ENCODE measurements at places on chromosomes 16 and 17.

- peaks cover 66% of the 10 kb centered on the region for H3K4me1 ChIP-seq
- DNase-seq: peak; percentile 72
- no peak overlapping the region for H3K4me3 ChIP-seq
Observed at GRCh38 chr17:27577884-27578717, 52.9 kb upstream of the LGALS9 start.

DNA sequence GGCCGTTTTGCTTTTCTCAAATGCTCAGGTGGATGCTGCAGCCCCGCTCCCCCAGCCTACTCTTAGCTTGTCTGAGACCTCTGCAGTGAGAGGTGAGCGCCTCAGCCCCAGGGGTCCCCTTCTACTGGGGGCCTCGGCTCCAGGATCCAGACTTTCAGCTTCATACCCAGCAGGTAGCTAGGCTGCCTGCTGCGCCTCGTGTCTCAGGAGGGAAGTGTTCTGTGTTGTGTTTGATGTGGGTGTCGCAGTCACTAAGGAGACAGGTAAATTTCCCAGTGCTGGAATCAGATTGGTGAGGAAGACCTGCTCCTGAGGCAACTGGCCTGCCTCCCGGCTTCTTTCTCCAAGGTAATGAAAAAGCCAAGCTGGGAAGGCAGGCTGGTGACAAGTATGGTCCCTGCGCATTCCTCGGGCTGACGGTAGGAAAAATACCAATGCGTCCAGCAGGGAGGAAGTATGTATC is 604.0 kb upstream of the SALL1 start:
- DNase-seq: peak; percentile 88
- peak overlapping the region; percentile 88 for H3K27ac ChIP-seq
- H3K27me3 ChIP-seq: no peaks in the 10 kb centered on the region
- H3K36me3 ChIP-seq: no peaks in the 10 kb centered on the region

DNA sequence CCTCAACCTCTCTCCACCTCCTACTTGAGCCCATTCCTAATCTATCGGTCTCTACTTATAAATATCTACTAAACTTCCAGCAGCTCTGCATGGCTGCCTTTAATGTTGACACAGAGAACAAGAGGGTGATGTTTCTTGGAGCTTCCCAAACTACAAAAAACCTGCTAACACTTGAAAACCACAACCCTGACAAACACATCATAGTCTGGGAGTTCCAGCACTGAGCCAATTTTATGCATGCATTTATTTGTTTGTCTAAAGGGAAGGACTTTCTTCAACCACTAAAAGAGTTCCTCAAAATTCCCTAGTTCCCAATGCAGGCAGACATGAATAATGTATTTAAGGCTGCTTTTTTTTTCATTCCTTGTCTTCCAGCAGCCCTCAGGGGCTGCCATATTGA is 331.8 kb upstream of the XYLT1 start:
- no peaks in the 10 kb centered on the region for H3K36me3 ChIP-seq
- no peak for DNase-seq
- no peaks in the 10 kb centered on the region for H3K27me3 ChIP-seq
- H3K4me1 ChIP-seq: no peaks in the 10 kb centered on the region

- no peak overlapping the region for H3K4me3 ChIP-seq
- H3K4me1 ChIP-seq: peaks cover 16% of the 10 kb centered on the region
- H3K27me3 ChIP-seq: no peaks in the 10 kb centered on the region
- peak overlapping the region; percentile 81 for H3K27ac ChIP-seq
Observed at GRCh38 chr16:2032285-2033056, 5.8 kb downstream of the NHERF2 start.
